ENCODE measurements at places on chromosomes 3 and 15.

DNA sequence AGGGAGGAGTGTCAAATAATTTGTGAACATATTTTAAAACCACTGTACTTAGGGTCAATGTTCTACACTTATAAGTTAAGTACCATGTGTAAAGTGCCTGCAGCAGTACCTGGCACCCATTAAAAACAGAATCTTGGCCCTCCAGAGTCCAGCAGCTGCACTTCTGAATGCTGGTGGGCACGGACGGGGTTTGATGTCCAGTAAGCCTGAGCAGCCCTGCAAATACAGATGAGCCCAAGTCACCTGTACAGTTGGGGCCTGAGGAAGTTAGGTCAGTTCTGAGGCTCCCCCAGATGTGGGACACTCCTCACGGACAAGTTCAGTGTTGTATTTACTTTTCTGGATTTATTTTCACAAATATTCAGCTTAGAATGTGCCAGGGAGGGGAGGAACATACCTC is 150.0 kb upstream of the CTDSPL start:
- no peak for DNase-seq

GRCh38 chr3:183634707-183635106 is 716 bp upstream of the KLHL24 start:
- DNase-seq, result no peak

DNA sequence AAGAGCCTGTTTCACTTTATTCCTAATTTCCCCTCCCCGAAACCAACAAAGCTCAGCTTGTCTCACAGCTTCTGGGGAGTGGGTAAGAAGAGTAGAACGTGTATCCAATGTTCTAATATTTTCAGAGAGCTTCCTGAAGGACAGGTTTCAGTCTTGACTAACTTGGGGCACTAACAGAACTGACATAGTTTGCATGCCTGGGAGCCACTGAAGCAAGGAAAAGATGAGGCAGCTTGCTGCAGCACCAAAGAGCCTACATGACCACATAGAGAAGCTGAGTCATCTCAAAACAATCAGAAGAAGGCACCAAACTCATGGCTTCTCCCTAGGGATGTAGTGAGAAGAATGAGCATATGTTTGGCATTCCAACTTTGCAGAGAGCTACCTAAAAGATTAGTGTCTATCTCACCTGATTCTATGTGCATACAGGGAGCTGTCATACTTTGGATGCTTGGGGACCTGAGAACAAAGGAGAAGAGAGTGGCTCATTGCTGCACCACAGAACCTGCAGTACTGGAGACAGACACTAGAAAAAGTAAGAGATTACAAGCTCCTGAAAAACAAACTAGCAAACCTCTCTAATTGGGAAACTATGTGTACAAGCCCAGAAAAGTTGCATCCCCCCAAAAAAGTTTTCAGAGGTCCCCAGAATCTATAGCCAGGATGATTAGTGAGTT is 86.9 kb downstream of the DCLK3 start:
- no peak for DNase-seq

GRCh38 chr3:180320631-180321030 is 281.3 kb upstream of the TTC14 start:
- no peak for DNase-seq

- DNase-seq, result no peak
Measured at GRCh38 chr3:24235121-24235520, 259.5 kb downstream of the THRB start.

DNA sequence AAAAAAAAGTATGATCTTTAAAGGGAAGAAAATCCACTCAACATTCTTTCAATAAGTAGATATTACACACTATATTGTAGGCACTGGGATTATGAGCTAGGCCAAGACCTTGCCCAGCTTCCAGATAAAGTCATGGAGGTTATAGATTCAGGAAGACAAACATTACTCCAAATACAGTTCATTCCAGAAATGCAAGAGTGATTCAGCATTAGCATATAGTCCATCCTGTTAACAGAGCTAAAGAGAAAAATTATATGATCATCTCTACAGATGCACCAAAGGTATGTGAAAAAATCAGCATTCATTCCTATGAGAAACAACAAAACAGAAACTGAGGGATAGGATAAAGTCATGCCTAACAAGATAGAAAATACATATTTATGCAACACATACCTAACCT is 42.1 kb upstream of the NSMCE3 start:
- DNase-seq, result no peak

GRCh38 chr3:141432904-141433303 is 53.9 kb upstream of the RASA2 start:
- DNase-seq, result no peak

All from NCI-H524 (cell line).